DND-41 (cell line): ENCODE measurements at places on chromosomes 2 and 18.

- no peak for DNase-seq
Measured at GRCh38 chr18:62389761-62390481, 64.8 kb downstream of the TNFRSF11A start.

- DNase-seq: no peak
Measured at GRCh38 chr2:98155291-98155690, 68.3 kb downstream of the VWA3B start.

DNA sequence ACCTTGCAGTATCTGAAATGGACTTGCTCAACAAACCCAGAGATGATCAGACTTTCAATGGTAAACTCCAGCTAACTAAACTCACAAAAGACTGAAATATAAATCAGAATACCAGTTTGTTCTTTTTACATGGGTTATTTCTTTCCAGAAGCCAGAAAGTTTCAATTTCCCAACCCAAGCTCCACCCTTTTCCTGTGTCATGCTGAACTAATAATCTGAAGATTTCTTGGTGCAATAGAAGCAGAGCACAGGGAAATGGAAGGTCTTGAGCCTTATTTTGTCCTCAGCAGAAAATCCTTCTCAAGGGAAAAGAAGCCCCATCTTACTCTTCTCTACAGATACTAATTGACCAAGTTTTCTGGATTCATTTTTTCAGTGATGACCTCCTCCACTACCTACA is 93.3 kb upstream of the PAPOLG start:
- no peak for DNase-seq

- no peak for DNase-seq
Measured at GRCh38 chr2:146997945-146998344, 846.9 kb upstream of the ACVR2A start.
